ENCODE measurements at places on chromosomes 7 and 10. TPM values are rescaled to one million over a fixed set of nuclear protein-coding genes. Genes with fewer than 3 reads are reported as not detected.

Gene ANKRD61
- not detected for total RNA-seq

Gene PTPN12
- total RNA-seq = 34.4 TPM

Gene TLX1
- total RNA-seq = not detected

Gene CALN1
- not detected for total RNA-seq

Gene ENTPD1
- 0.50 TPM for total RNA-seq

Gene SFRP5
- not detected for total RNA-seq

Data from smooth muscle cell of trachea (primary cell).